MCF 10A (cell line): ENCODE measurements at places on chromosomes 4 and X. TPM values are rescaled to one million over a fixed set of nuclear protein-coding genes. Genes with fewer than 3 reads are reported as not detected.
A peak's percentile ranks its signal among the peaks of the same experiment; 100 is the strongest.

CXCL5 gene
- 0.51 and 0.54 TPM in 2 replicates for total RNA-seq

STPG2 gene
- total RNA-seq, result 0.22 and 0.61 TPM in 2 replicates

OTC gene
- total RNA-seq, result not detected in 2 replicates

FHDC1 gene
- 2.0 and 2.7 TPM in 2 replicates for total RNA-seq

RBMXL3 gene
- not detected in 2 replicates for total RNA-seq

FAM9C gene
- total RNA-seq, result not detected in 2 replicates

FAM241A gene
- 8.2 and 10.9 TPM in 2 replicates for total RNA-seq

FAM149A gene
- 0.79 and 1.3 TPM in 2 replicates for total RNA-seq

RBMX2 gene
- total RNA-seq, result 31.2 and 34.4 TPM in 2 replicates

FOXR2 gene
- total RNA-seq, result not detected in 2 replicates

MAGEA12 gene
- not detected in 2 replicates for total RNA-seq

- no peaks in the 10 kb centered on the region for H3K36me3 ChIP-seq
- no peak for DNase-seq
- peaks cover 5% of the 10 kb centered on the region for H3K4me1 ChIP-seq
- no peak overlapping the region for H3K27ac ChIP-seq
Observed at GRCh38 chr4:96380106-96380505, 540.2 kb downstream of the PDHA2 start.

DNA sequence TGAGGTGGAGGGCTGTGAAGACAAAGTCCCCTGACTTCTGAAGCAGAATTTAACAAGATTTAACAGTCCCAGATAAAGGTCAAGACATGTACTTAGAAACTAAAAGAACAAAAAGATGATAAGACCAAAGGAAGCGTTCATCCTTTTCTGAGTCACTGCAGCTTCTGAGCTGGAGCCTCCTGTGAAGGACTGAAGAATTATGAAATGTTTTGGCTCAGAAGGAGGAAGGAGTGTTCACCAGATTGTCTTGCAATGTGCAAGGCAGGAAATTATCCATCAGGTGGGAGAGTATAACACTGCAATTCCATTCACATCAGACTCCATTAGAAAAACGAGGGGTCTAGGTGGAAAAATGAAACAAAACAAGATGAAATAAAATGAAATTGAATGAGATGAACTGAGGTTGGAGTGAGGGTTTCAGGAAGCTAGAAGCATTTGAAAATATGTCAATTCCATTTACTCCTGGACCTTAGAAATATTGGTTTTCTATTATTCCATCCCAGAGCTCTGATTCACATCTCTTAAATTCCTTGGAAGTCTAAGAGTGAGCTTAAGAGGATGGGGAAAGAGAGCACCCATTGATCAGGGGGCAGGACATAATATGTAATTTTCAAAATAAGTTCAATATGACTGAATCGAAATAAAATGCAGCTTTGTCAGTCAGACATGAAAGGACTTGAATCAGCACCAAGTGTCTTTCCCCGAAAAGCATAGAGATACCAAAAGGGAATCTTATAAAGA, 186.1 kb upstream of the LNX1 start:
- no peaks in the 10 kb centered on the region for H3K36me3 ChIP-seq
- H3K27me3 ChIP-seq, result no peaks in the 10 kb centered on the region
- peaks cover 10% of the 10 kb centered on the region for H3K4me1 ChIP-seq
- no peak overlapping the region for H3K27ac ChIP-seq
- peak; percentile 69 for DNase-seq

GRCh38 chr4:99165978-99166377, 21.9 kb upstream of the ADH4 start:
- no peaks in the 10 kb centered on the region for H3K36me3 ChIP-seq
- H3K4me1 ChIP-seq, result no peaks in the 10 kb centered on the region
- no peaks in the 10 kb centered on the region for H3K27me3 ChIP-seq
- DNase-seq, result no peak
- no peak overlapping the region for H3K4me3 ChIP-seq

DNA sequence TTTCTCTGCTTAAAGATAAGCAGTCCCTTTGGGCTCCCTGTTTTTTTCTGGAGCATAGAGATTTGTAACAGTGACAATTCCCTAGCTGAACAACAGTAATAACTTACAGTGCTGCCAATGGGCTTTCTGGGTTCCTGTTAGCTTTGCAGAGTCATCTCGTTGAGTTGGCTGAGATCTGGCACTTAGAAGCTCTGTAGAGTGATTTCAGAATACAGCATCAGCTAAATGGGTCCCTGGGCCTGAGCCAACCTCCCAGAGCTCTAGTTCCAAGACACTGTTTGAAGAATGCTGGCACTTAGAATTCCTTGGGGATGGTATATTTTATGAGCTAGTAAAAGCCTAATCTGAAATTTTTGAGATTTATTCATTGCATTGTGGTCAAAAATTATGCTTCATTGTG, 43.5 kb upstream of the SERTM2 start:
- no peak for DNase-seq
- H3K27me3 ChIP-seq, result peaks cover 64% of the 10 kb centered on the region
- H3K27ac ChIP-seq, result no peak overlapping the region
- no peaks in the 10 kb centered on the region for H3K4me1 ChIP-seq

- H3K27me3 ChIP-seq, result peaks cover 75% of the 10 kb centered on the region
- peak; percentile 5 for DNase-seq
- no peak overlapping the region for H3K4me3 ChIP-seq
- no peak overlapping the region for H3K27ac ChIP-seq
- H3K4me1 ChIP-seq, result no peaks in the 10 kb centered on the region
- no peaks in the 10 kb centered on the region for H3K36me3 ChIP-seq
Observed at GRCh38 chr4:25032126-25032525, 1.4 kb upstream of the LGI2 start.

DNA sequence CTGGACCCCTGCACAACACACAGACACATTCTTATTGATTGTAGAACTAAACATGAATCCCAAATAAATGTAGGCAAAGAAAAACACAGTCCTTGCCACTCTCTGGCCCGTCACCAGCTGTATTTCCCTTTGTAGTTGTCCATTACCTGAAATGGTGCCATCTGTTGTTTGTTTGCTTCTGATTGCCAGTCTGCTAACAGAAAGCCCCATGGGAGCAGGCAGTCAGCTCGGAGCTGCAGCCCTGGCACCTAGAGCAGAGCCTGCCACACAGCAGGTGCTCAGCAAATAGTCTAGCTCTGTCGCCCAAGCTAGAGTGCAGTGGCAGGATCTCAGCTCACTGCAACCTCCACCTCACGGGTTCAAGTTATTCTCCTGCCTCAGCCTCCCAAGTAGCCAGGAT, 28.9 kb downstream of the CPLX1 start:
- H3K4me1 ChIP-seq, result peaks cover 7% of the 10 kb centered on the region
- no peak overlapping the region for H3K4me3 ChIP-seq
- no peak for DNase-seq
- no peaks in the 10 kb centered on the region for H3K36me3 ChIP-seq
- no peaks in the 10 kb centered on the region for H3K27me3 ChIP-seq

DNA sequence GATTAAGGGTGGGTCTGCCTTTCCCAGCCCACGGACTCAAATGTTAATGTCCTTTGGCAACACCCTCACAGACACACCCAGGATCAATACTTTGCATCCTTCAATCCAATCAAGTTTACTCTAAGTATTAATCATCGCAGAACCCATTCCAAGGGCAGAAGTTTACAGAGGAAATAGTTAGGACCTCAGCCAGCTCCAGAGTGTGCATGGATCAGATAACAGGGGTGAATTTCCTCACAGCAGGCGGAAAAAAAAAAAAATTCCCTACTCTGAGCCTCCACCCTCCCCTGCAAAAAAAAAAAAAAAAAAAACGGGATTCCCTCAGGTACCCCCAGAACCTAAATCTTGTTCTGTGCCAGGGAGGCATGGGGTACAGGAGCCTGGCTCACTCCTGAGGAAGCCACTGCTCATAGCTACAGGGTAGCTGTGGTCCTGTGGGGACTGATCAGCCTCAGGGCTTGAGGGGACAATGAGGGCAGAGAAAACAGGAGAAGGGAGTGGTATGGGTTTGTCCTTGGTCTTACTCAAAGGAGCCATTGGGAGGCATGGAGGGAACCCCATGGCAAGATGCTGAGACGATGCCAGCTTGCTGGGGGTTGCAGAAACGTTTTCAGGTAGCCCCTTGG, 113.0 kb downstream of the DHRSX start:
- peaks cover 6% of the 10 kb centered on the region for H3K4me1 ChIP-seq
- H3K27ac ChIP-seq, result no peak overlapping the region
- no peak overlapping the region for H3K4me3 ChIP-seq
- H3K36me3 ChIP-seq, result peaks cover 12% of the 10 kb centered on the region

DNA sequence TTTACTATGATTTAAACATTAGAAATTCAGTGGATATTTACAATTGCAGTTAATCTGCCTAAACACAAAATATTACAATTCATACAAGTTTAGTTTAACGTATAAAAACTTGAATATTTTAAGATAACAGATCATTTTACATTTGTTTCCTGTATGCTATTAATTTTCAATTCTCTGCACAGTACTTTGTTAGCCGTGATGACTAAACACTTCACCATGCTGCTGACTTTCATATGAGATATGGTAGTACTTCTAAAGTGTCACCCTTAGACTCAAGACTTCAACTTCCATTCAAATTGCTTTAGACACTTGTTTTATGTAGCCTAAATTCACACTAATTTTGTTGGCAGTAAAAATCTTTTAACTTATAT, 1646.4 kb upstream of the ADGRL3 start:
- H3K36me3 ChIP-seq, result no peaks in the 10 kb centered on the region
- peak overlapping the region; percentile 91 for H3K27ac ChIP-seq
- DNase-seq, result peak; percentile 43

GRCh38 chr4:43337707-43338106, 445.2 kb downstream of the GRXCR1 start:
- no peak overlapping the region for H3K27ac ChIP-seq
- peaks cover 7% of the 10 kb centered on the region for H3K4me1 ChIP-seq
- H3K4me3 ChIP-seq, result no peak overlapping the region
- H3K27me3 ChIP-seq, result no peaks in the 10 kb centered on the region
- no peaks in the 10 kb centered on the region for H3K36me3 ChIP-seq
- DNase-seq, result no peak

- H3K27me3 ChIP-seq, result no peaks in the 10 kb centered on the region
- H3K4me1 ChIP-seq, result peaks cover 26% of the 10 kb centered on the region
- peaks cover 30% of the 10 kb centered on the region for H3K36me3 ChIP-seq
- peak; percentile 97 for DNase-seq
- H3K27ac ChIP-seq, result no peak overlapping the region
Observed at GRCh38 chrX:151970661-151971060, 3.8 kb downstream of the GABRE start.

DNA sequence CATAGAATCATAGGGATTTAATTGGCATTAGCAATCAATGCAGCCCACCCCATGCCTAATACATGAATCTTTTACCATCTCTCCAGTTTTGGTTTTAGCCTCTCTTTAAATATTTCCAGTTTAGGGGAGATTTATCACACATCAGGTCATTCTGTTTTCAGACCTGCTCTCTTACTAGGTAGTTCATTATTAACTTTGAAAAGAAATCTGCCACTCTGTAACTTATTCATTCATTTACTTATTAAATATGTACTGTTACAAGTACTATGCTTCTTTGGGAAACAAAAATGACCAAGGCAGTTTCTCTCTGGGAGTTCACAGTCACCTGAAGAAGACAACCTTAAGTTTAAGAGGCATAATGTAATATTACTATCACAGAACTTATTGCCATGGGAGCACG, 62.1 kb downstream of the USO1 start:
- H3K36me3 ChIP-seq, result peaks cover 89% of the 10 kb centered on the region
- H3K27ac ChIP-seq, result no peak overlapping the region
- DNase-seq, result no peak
- H3K27me3 ChIP-seq, result no peaks in the 10 kb centered on the region

DNA sequence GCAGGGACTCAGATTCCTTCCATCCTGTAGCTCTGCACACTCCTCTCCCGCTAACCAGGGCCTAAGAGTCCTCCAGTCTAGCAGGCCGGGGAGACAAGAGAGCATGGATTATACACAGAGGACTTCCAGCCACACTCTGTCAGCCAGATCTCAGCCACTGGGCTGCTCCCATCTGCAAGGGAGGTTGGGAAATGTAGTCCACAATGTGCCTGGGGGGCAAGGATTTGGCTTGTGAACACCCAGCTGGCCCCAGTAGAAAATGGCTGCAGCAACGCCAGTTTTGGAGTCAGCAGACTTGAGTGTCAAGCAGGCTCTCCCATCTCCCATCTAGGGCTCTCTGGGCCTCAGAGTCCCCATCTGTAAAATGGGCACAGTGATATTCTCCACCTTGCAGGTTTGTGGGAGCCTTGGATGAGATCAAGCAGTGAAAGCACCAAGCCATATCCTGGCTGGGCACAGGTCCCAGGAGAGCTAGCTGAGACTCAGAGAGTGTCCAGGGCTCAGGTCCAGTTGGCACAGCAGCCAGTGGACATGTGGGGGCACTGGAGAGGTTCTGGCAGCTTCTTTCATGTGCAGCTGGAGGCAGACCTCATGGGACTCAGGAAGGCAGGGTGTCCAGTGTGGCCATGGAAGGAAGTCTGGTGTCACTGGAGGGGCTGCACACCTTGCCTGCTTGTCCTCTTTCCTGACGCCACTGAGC, 14.6 kb downstream of the PSAPL1 start:
- no peak overlapping the region for H3K27ac ChIP-seq
- DNase-seq, result no peak
- H3K36me3 ChIP-seq, result no peaks in the 10 kb centered on the region
- no peaks in the 10 kb centered on the region for H3K27me3 ChIP-seq

DNA sequence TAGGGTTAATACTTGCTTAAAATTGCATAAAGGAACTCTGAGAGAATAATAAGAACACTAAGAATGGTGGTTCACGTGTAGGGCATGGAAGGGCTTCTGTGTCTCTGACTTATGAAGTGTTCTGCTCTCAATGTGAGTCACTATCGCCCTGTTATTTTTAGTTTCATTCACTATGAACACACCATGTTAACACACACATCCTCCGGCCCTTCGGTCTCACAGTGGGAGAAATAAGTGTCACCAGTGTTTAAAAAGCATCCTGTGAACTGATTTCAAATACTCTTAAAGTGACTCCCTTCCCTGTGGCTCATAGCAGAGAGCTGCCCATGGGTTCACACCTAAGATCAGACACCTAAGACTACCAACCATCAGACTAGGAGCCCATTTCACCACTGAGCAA, 33.8 kb upstream of the FGFBP2 start:
- H3K27me3 ChIP-seq, result peaks cover 26% of the 10 kb centered on the region
- H3K36me3 ChIP-seq, result no peaks in the 10 kb centered on the region
- no peak overlapping the region for H3K27ac ChIP-seq
- no peaks in the 10 kb centered on the region for H3K4me1 ChIP-seq
